ENCODE measurements at places on chromosomes 6 and 20. TPM values are rescaled to one million over a fixed set of nuclear protein-coding genes. Genes with fewer than 3 reads are reported as not detected.

The TAGAP gene
- polyA plus RNA-seq: 0.03 TPM

The HDGFL1 gene
- polyA plus RNA-seq: not detected

DNA sequence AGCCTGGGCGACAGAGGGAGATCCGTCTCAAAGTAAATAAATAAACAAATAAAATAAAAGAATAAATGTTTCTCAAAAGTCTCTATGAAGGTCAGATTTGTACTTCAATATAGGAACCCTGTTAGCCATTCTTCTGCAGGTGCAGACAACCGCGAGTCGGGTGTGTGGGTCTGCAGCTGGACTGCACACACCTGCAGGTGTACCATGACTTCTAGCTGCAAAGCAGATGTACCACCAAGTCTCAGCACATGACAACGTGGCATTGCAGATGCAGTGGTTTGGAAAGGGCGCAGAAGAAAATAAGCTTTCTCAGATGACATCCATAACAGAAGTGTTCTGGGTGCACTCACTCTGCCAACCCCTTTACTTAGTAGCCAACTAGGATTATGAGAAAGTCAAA lies 239.7 kb downstream of the ATXN1 start:
- no peak for DNase-seq

DNA sequence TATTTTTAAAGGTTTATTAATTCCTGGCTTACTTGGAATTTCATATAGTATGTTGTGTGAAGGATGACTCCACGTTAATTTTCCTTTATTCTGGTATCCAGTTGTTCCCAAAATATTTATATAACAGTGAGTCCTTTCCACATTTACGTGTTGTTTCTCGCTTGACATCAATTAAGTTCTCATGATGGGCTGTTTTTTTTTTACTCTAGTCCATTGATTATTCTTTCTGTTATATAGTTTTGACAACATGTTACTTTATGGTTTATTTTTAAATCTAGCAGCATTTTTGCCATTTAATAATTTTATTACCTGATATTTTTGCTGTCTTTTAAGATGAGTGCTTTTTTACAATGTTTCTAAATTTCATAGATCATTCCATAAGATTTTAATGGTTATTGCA lies 6.7 kb downstream of the TRIM40 start:
- no peak for DNase-seq

GRCh38 chr6:56450882-56451739 lies 191.6 kb downstream of the DST start:
- DNase-seq: no peak

The CALHM6 gene
- polyA plus RNA-seq: 4.0 TPM

DNA sequence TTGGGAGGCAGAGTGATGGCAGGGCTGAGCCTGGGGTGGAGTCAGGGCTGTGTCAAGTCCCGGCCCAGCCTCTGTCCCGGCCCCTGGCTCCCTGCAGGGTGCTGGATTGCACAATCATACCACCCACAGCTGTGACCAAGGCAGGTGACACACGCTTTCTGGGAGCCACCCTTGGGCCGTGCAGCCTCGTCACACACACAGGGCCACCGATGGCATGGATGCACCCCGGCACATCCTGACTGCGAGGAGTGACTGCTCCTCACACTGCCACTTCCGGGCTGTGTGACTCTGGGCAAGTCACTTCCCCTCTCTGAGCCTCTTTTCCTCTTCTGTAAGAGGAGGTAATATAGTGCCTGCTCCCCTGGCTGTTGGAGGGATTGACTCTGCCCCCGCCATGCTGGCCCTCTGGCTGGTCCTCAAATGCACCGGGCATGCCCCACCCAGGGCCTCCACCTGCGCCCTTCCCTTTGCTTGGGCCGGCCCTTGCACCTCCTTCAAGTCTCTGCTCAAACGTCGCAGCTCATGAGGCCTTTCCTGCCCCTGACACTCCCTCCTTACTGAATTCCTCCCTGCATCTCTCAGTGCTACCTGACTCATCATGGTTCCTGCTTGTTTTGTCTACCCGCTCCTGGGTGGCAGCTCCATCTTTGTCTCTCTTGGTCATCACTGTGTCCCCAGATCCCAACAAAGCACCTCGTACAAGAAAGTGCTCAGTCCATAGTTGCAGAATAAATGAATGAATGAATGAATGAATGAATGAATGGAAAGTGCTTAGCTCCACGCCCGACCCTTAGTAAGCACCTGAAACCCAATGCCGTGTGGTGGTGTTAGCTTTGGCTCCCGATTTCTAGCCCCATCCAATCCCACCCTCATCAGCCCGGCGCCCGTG lies 93.5 kb downstream of the CEBPB start:
- peak; percentile 76 for DNase-seq

The CYP24A1 gene
- polyA plus RNA-seq: 0.58 TPM

The COL9A3 gene
- 14.4 TPM for polyA plus RNA-seq

DNA sequence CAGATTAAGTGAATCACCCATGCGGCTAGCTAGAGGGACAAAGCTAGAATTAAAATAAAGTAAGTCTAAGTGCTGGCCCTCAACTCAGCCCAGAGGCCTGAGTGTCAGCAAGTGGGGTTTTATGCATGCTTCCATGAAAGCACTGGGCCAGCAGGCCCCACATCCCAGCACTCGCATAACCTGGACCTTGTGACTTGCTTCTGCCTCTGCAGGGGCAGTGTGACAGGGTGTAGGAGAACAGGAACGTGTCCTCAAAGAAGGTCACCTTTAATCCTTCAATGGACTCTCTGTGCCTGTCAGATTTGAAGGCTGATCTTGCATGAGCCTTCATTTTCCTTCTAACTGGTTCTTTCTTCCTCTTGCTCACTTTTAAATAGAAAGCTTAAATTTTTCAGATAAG lies 183.4 kb downstream of the ALDH8A1 start:
- DNase-seq: no peak

- DNase-seq: no peak
These were observed 37.3 kb upstream of the TGM2 start for GRCh38 chr20:38202153-38202981.

The HTR1E gene
- polyA plus RNA-seq: not detected

- DNase-seq: peak; percentile 11
These were observed 81.9 kb downstream of the ERMARD start for GRCh38 chr6:169833258-169833794.

DNA sequence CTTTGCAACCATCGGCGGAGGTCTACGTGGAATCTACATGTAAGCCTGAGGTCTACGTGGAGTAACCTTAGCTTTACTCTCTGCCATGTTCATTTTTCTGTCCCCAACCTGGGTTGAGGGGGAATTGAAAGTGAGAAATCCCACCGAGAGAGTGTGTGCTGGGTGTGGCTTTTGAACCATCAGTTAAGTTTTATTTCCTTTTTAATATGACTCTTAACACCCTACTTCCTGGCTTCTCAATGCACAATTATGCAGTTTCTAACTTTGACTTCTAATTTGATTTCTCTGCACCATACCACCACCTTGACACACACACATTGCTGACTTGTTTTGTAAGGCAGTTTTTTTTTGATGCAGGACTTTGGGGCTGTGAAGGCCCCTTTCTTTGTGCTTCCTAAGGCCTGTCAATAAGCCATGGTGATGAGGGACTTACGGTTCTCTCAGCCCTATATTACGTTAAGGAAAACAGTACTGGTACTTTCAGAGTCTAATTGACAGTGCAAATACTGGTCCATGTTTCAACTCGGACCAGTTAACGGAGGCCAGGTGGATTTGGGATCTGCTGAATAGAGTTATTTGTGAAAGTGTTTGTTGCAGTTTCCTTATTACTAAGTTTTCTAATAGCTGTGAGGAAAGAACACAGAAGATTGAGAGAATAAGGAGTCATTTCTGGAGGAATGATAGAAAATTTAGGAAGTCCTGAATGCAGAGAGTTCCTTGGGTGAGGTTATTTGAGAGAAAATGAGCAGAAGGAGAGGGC lies 206.5 kb downstream of the JARID2 start:
- no peak for DNase-seq

- DNase-seq: peak; percentile 49
These were observed 4.9 kb upstream of the CDSN start for GRCh38 chr6:31125162-31125561.

DNA sequence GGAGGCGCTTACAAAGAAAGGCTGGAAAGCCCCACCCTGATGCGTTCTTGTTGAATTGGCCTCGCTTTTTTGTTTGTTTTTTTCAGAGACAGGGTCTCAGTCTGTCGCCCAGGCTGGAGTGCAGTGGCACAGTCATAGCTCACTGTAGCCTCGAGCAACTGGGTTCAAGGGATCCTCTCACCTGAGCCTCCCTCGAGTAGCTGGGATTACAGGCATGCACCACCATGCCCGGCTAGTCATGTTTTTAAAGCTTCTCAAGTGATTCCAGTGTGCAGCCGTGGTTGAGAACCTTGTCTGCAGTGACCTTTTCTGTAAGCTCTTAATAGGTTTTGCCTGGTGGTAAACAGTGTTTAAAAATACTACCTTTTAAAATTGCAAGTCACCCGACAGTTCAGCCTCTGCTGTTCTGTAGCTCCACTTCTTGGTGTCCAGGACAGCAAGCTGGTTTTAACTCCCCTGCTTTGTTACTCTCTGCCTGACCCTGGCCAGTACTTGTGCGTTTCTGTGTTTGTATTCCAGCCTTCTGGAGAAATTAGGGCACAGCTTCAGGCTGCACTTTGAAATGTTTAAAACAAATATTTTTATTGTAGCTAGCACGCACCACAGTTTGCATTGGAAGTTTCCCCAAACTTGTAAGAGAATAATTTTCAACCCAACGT lies 54.4 kb downstream of the KDM1B start:
- no peak for DNase-seq

DNA sequence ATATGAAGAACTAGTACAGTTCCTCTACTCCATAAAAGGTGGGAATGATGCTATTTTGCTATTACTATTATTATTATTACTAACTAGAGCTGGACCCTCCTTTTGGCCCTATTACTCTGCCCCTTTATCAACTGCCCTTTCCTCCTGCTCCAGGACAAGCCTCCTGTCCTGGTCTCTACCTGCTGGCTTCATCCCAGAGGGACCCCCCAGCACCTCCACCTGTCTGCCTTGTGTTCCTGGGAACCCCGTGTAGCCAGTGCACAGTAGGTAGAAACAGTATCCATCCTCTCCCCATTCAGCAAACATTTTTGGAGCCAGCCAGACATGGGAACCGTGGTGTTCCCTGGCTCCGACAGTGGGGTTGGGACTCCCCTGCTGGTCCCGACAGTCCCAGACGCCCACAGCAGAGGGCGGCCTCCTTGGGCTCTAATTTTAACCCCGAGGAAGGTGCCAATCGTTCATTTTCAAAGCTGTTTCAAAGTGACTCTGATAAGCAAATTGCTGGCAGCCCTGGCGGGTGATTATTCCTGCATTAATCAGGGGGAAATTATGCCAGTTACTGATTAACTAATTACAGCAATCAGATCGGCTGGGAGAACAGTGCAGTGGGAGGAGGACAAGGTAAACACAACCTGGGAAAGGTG lies 44.2 kb upstream of the MDGA1 start:
- DNase-seq: no peak

The NKX2-4 gene
- polyA plus RNA-seq: not detected

The LPIN3 gene
- polyA plus RNA-seq: 9.2 TPM

DNA sequence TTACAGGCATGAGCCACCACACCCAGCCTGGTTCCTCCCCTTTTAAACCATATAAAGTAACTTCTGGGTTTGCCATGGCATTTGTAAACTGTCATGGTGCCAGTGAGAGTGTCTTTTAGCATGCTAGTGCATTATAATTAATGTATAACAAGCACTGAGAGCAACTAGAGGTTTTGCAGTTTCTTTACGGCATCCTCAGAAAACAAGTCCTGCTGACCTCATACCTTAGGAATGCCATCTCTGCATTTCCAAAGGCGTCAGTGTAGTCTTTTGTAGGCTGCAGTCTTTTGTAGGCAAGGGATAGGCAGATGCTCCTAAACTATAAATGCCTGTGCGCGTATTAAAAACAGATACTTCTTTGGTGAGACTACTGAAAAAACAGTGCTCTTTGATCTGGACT lies 75.0 kb upstream of the EZR start:
- peak; percentile 97 for DNase-seq

DNA sequence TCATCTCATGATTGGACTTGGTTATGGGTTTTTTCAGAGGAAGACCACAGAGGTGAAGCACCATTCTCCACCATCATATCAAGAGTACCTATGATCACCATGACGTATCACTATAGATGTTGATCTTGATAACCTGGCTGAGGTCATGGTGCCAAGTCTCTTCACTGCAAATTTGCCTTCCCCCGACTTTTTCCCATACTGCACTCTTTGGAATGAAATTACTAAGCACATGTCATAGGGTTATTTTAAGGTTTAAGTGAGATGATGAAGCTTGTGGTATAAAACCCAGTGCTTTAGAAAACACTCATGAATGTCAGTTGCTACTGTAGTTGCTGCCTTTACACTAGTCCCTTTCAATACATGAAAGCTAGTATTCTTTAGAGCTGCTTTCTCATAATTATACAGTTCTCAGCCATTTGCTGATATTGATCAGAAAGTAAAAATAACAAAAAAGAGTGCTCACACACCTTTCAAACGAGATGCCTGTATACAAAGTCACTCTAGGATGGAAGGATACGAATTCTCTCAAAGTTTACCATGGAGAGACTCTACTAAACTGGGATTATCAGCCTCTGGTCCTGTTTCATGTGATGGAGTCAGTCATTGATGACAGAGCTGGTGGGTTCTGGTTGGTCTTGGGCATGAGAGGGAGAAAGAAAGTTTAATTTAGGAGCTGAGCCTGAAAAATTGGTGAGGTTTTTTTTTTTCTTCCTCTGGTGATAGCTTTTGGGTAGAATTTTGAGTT lies 228.1 kb downstream of the PRL start:
- DNase-seq: no peak

The RALGAPA2 gene
- 0.87 TPM for polyA plus RNA-seq

The LTB gene
- 1.6 TPM for polyA plus RNA-seq

GRCh38 chr6:83019741-83020140 lies 45.9 kb downstream of the UBE3D start:
- no peak for DNase-seq

DNA sequence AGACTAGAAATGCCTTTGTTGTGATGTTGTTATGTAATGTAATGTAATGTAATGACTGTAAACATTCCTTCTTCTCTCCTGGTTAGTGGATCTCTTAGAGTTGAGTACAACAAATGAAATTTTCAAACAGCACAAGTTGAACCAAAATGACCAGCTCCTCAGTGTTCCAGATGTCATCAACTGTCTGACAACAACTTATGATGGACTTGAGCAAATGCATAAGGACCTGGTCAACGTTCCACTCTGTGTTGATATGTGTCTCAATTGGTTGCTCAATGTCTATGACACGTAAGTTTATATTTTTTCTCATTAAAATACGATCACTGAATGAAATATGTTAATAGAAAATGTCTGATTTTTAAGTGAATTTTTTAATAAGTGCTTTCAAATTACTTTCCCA lies 496.7 kb downstream of the UTRN start:
- no peak for DNase-seq

Data from foreskin keratinocyte (primary cell).